ENCODE measurements at places on chromosomes 5 and 9.
A peak's percentile ranks its signal among the peaks of the same experiment; 100 is the strongest.

- DNase-seq = peak; percentile 4
Observed at GRCh38 chr5:101425339-101425859, 522.3 kb upstream of the ST8SIA4 start.

DNA sequence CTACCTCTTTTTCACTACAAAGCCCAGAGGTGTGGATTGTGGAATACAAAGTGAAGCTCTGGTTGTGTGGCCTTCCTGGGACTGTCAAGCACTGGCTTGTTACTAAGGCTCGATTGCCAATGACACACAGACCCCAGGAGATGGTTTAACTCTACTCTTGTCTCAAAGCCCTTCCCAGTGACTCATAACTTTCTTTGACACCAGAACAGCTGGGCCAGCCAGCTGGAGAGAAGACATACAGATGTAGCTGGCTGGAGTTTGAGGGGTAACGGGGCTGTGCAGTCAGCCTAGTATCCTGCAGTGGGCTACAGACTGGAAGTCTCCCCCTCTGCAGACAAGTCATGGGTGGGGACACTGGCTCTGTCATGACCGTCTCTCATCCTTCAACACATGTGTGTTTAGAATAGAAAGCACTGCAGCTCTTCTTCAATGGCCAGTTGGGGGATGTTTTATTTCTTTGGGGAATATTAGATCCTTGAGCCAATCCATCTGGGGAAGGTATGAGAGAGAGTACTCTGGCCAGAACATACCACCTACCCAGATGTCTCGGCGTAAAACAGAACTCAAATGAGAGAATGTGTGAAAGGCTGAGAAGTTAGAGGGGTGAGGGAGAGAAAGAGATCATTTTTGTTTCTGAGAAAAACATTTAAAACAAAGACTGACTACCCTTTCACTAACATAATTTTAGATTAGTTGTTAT lies 53.3 kb downstream of the SEMA6A start:
- DNase-seq = peak; percentile 14

DNA sequence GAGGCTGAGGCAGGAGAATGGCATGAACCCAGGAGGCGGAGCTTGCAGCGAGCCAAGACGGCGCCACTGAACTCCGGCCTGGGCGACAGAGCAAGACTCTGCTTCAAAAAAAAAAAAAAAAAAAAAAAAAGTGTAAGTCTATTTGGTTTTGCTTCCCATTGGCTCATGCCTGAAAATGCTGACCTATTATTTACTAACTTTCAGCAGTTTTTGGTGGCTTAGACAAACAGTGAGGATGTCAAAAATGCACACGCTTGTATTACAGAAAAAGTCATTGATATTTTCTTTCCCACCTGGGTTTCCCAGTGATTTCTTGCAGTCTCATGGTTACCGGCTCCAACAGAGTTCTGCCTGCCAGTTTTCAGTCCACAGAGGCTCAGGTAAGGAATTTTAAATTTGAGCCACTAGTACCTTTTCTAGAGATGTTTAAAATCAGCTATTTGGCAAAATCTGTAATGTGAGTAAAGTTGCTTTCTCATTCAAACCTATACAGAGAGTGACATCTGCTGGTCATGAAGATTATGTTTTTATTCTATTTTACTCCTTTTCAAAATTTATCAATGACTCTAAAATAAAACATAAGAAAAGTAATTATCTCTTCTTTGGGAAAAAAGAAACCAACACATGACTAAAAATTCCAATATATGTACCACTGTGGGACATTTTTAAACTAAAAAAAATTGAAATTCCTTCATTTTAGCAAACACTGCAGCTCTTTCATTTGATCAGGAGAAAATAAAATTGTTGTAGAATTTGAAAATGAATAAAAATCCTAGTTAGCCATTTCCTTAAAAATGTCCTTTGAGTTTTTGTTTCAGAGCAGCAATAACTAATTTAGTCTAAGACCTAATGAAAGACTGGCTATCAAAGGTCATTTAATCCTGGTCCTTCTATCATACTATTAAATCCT lies 8.8 kb downstream of the FAM200C start:
- DNase-seq = peak; percentile 50

DNA sequence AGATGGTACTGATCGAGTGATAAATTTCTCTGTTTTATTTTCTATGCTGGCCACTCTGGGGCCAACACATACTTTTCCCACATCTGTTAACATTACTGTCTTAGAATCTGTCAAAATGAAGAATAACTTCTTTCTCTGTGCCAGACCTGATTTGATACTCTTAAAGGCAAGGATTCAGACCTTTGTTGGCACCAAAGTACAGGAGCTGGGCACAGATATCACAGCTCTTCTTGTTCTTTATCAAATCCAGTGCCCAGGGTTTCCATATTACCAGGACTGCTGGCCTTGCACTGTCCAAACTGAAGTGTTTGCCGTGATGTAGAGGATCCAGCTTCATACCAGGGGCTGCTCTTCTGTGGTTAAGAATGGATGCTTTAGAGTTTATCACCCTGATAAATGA lies 20.9 kb downstream of the ZNF474 start:
- DNase-seq = no peak

DNA sequence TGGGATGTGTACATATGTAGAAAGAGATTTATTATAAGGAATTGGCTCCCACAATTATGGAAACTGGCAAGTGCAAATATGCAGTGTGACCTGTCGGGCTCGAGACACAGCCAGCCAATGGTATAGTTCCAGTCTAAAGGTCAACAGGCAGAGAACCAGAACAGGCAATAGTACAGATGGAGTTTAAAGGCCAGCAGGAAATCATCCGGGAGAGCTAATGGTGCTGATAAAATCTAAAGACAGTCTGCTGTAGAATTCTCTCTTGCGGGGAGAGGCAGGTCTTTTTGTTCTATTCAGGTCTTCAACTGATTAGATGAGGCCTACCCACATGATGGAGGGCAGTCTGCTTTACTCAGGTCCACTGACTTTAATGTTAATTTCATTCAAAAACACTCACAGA lies 21.8 kb downstream of the ANKRD31 start:
- DNase-seq = no peak

DNA sequence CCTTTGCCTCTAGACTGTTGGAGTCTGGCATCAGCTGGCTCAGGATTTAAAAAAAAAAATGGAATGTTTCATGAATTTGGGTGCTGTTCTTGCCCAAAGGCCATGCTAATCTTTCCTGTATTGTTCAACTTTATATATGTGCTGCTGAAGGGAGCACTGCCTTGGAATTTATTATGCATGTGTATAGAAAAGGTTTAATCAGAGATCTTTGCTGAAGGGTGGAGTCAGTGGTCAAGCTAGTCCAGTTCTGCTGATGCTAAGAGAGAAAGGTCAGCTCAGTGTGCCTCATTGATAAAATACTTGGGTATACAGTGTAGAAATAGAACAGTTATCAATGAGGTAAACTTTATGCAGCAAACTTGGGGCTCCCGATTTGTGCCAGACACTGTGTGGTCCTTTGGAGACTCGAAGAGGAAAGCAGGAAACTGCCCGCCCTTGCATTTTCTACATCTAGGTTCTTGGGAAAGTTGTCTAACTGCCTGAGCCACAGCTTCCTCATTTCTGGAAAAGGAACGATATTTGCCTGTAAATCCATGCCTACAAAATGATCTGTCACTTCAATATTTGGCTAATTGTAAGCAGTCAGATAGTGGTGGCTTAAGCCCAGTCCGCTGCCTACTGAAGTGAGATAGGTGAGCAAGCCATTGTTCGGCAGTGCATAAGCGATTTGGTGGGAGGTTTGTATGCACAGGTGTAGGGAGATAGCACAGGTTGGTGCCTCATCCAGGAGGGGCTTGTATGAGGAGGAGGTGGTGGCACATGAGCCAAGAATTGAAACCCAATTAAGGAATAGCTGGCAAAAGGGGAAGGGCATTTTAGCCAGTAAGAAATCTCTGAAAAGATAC lies 29.2 kb upstream of the GTF2H2C start:
- DNase-seq = no peak

DNA sequence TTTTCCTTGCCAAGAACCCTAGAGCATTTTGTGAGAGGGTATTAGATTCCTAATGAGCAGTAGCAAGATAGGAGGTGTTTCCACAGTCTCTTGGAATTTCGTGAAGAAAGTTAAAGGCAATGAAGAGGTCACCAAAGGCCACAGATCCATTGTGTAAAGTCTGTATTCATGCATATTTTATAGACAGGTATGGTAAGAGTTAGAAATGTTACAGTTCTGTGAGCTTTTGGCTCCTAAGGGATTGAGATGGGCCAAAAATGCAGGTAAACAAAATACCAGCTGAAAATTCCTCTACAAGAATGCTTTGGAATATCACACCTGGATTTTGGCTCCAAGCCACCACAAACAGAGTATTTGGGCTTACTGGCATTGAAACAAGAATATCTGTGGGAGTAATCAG lies 47.4 kb upstream of the FST start:
- DNase-seq = no peak

GRCh38 chr5:157592594-157592993 lies 17.0 kb upstream of the ADAM19 start:
- DNase-seq = no peak

- DNase-seq = peak; percentile 84
Observed at GRCh38 chr5:137220523-137220927, 278.6 kb downstream of the SPOCK1 start.

- no peak for DNase-seq
Observed at GRCh38 chr5:36239370-36240293, 2.1 kb downstream of the NADK2 start.

- DNase-seq = no peak
Observed at GRCh38 chr5:10317825-10318682, 10.4 kb upstream of the CMBL start.

GRCh38 chr9:91001146-91001611 lies 199.6 kb downstream of the SYK start:
- DNase-seq = peak; percentile 44

DNA sequence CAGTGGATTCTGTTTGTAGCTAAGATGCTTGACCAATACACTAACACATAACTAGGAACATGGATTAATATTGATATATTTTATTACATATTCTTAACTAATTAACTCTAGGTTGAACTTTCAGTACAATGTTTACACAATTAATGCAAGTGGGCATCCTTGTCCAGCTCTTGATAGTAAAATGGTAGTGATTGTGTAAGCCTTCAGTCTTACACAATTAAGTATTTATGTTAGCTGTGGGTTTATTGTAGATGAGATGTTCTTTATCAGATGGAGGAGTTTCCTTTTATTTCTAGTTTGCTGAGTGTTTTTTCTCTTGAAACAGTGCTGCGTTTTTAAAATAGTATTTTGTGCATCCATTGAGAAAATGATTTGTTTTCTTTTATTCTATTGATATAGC lies 1210.8 kb downstream of the CDH12 start:
- DNase-seq = peak; percentile 8

Measured in fibroblast of pulmonary artery (primary cell).